ENCODE measurements at places on chromosomes 1 and 21. TPM values are rescaled to one million over a fixed set of nuclear protein-coding genes. Genes with fewer than 3 reads are reported as not detected.

Gene SH3BGR
- 22.3 TPM for total RNA-seq

Gene UMODL1
- not detected for total RNA-seq

Gene LAX1
- 1.9 TPM for total RNA-seq

Gene FCMR
- 8.0 TPM for total RNA-seq

Gene OVAAL
- not detected for total RNA-seq

Gene SPRR1B
- not detected for total RNA-seq

Gene ATF3
- 17.3 TPM for total RNA-seq

Gene NUF2
- total RNA-seq, result 0.52 TPM

Gene PGLYRP4
- not detected for total RNA-seq

Gene MGST3
- 281 TPM for total RNA-seq

Gene ASH1L
- total RNA-seq, result 52.2 TPM

Gene RNF186
- total RNA-seq, result 0.32 TPM

Gene HSF2BP
- 0.26 TPM for total RNA-seq

Gene MEX3A
- 1.4 TPM for total RNA-seq

Gene SLC5A3
- total RNA-seq, result 19.1 TPM

Gene COL16A1
- total RNA-seq, result 52.5 TPM

Gene PDPN
- total RNA-seq, result 37.5 TPM

Gene OR14K1
- not detected for total RNA-seq

Gene OR2T33
- not detected for total RNA-seq

Gene FH
- 44.0 TPM for total RNA-seq

Gene LIN28A
- 1.4 TPM for total RNA-seq

Gene C21orf58
- total RNA-seq, result 4.4 TPM

Gene VPS26C
- total RNA-seq, result 48.2 TPM

Gene WDR4
- 14.8 TPM for total RNA-seq

Gene LINGO4
- total RNA-seq, result 0.09 TPM

Gene CFAP107
- not detected for total RNA-seq

Gene HLX
- 9.8 TPM for total RNA-seq

Gene IL20
- total RNA-seq, result not detected

Gene CFHR1
- 0.75 TPM for total RNA-seq

Gene NR1I3
- total RNA-seq, result not detected

Gene PEAR1
- 9.9 TPM for total RNA-seq

Gene KRTAP11-1
- 0.23 TPM for total RNA-seq

Gene TTF2
- total RNA-seq, result 16.6 TPM

Gene KIF2C
- total RNA-seq, result 1.6 TPM

Gene CYP4B1
- total RNA-seq, result 6.7 TPM

Gene SYNC
- 17.4 TPM for total RNA-seq

Gene RPE65
- total RNA-seq, result not detected

Gene FCRL5
- 0.14 TPM for total RNA-seq

Gene ADAMTS5
- 4.1 TPM for total RNA-seq

Gene SLC45A1
- total RNA-seq, result 5.0 TPM

Gene CADM3
- total RNA-seq, result 5.2 TPM

Gene RAD54L
- total RNA-seq, result 0.81 TPM

Gene BMP8B
- 1.8 TPM for total RNA-seq

Gene ACAP3
- total RNA-seq, result 86.6 TPM

Gene CD2
- 12.5 TPM for total RNA-seq

Gene SPRR3
- total RNA-seq, result 42.5 TPM

Gene OR4F16
- total RNA-seq, result not detected

Gene F13B
- 2.3 TPM for total RNA-seq

Gene FCER1A
- 1.1 TPM for total RNA-seq

Gene FCRL2
- 0.09 TPM for total RNA-seq

Measured in mucosa of gallbladder (tissue), 1 donor.